Naive thymus-derived CD4-positive, alpha-beta T cell (primary cell): ENCODE measurements at places on chromosomes 5 and 9. TPM values are rescaled to one million over a fixed set of nuclear protein-coding genes. Genes with fewer than 3 reads are reported as not detected.

Gene HTR1A
- polyA plus RNA-seq, result not detected

Gene TOR1B
- polyA plus RNA-seq, result 10.9 TPM

Gene SIT1
- 162 TPM for polyA plus RNA-seq

Gene TMEM161B
- polyA plus RNA-seq, result 12.2 TPM

Gene ARHGEF28
- not detected for polyA plus RNA-seq

Gene NCS1
- polyA plus RNA-seq, result not detected

Gene LURAP1L
- not detected for polyA plus RNA-seq

Gene KCNV2
- polyA plus RNA-seq, result not detected

DNA sequence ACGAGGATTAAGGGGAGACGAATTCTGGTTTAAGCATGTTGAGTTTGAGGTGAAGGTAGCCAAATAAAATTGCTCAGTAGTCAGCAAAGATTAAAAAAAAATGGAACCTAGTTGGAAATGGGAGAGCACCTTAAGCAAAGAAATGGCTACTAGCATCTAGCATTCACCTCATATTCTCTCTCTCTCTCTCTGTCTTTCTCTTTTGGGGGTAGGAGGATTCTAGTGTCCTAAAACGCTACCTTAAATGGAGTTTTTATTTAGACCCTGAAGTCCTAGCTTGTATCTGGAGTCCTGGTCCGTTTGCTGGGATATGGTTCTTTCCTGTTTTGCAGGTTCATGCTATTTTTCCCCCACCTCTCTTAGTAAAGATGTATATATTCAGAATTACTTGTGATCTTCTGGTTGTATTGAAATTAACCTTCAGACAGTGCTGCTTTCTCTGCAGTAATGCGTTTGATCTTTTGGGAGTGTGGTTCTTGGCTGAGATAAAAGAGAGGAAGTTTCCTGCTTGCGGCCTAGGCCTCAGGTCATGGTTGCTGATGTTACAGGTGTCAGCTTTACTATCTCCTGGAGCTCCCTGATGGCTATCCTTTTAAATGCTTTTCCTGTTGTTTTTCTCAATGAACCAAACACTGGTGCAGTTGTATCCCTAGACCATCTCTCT lies 8.0 kb downstream of the TGFBR1 start:
- peak; percentile 73 for DNase-seq

- DNase-seq, result no peak
Observed at GRCh38 chr5:33203931-33204330, 236.8 kb upstream of the TARS1 start.

GRCh38 chr9:135570456-135570855 lies 8.9 kb downstream of the PAEP start:
- DNase-seq, result no peak

DNA sequence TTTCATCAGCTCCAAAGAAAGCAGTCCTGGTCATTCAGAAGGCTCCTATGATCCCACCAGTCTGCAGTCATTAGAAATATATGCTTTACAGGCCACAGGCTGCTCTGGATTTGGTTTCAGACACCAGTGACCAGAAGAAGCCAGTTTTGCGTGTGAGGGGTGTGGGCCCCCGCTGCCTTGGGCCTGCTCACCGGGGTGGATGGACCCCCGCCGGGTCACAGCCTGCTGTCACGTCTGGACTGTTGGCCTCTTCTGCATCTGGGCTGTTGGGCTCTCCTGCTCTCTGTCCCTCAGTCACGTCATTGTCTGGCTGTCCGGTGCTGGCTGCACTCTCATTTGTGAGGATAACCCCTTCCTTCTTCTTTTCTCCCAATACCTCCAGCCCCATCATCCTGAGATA lies 33.1 kb downstream of the NSUN2 start:
- no peak for DNase-seq

DNA sequence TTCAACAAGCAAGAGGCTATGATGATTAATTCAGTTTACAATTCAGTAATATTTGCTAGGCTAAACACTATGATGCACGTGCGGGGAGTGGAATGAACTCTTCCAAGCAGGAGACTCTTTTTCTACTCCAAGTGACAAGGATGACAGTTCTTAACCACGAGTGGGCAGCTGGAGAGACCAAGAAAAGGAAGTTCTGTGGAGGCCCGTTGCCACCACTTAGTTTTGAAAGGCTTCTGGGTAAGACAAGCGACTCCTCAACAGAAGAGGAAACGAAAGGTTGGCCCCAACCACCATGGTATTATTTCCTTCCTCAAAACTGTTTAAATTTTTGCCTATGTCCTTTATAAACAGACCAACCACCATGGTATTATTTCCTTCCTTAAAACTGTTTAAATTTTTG lies 2.8 kb downstream of the DCAF12 start:
- DNase-seq, result no peak

DNA sequence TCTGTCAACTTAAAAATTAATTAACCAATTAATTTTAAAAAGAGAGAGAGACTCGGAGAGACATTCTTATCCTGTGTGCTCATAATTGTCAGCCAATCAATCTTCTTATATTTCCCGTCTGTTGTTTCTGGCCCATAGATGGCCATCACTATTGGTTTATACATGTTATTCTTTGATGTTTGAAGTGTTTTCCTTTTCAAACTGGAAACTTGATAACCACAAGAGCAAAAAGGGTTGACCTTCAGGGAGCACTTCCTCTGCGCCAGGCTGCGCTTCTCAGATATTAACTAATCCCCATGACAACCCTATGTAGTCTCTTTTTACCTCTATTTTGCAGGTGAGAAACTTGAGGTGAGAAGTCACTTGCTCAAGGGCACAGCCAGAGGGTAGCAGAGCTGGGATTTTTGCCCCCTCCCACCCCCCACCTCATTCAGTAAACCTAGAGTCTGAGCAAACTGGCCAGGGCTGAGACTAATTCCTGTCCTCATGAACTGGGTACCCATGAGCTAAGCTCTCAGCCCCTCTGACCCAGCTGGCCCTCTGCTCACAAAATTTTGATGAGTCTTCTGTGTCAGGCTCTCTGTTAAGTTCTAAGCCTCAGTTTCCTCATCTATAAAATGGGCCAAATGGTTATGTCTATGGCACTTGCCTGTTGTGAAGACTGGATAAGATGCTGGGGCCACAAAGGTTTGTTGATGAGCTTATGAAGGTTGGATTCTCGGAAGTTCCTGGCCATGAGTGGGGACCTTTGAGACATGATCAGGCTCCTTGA lies 86.0 kb upstream of the SH3PXD2B start:
- DNase-seq, result no peak

- peak; percentile 67 for DNase-seq
Observed at GRCh38 chr5:98933445-98934072, 4.8 kb upstream of the CHD1 start.

GRCh38 chr9:76292246-76292645 lies 102.0 kb downstream of the RFK start:
- DNase-seq, result no peak

DNA sequence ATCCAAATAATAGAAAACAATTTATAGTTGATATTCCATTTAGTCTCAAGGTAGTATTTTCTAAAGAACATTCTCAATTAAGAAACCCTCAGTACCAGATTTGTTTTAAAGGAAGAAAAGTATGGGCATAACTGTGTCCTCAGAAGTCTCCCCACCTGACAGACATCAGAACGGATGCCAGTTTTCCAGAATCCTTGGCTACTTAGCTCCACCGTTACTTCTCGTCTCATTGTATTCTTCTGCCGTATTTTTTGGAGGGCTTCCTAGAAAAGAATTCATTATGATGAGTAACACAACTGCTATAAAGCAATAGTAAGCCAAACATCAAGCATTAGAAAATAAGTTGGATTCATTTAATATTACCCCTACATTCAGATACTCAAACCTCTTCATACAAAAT lies 67.8 kb downstream of the DROSHA start:
- no peak for DNase-seq

GRCh38 chr9:14418941-14419937 lies 105.3 kb upstream of the NFIB start:
- no peak for DNase-seq

- no peak for DNase-seq
Observed at GRCh38 chr9:5778805-5779204, 54.1 kb downstream of the ERMP1 start.

DNA sequence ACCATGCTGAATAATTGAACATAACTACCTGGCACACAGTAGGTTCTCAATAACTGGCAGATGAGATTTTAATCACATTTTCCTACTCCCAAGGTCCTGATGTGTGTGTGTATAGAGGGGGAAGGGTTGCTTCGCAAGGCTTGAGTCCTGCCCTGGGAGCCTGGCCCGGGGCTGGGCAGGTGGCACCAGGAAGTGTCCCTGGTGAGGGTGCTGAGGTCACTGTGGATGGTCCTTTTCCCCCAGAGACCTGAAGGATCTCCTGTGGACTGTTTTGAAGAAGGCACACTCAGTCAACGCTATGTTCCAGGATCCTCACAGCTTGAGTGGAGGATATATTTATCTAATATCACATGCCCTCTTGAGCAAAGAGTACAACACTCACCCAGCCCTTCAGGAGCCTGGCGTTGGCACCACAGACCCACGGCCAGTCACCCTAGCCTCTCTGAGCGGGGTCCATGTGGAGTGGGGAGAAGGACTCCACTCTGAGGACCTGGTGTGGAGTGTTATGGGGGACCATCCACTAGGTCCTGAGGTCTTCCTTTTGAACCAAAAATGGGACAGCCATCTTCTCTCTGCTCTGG lies 177.8 kb downstream of the GABBR2 start:
- DNase-seq, result no peak

GRCh38 chr9:86732514-86733171 lies 214.7 kb downstream of the GAS1 start:
- no peak for DNase-seq

GRCh38 chr5:177329883-177330282 lies 18.2 kb upstream of the MXD3 start:
- no peak for DNase-seq

GRCh38 chr9:80561526-80561925 lies 989.8 kb downstream of the TLE4 start:
- DNase-seq, result no peak

DNA sequence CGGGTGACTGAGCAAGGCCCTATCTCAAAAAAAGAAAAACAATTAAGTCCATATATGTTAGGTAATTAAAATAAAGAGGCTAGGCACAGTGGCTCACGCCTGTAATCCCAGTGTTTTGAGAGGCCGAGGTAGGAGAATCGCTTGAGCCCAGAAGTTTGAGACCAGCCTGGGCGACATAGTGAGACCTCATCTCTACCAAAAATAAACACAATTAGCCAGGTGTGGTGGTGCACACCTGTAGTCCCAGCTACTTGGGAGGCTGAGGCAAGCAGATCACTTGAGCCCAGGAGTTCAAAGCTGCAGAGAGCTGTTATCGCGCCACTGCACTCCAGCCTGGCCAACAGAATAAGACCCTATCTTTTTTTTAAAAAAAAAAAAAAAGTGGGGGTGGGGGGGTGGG lies 12.3 kb downstream of the WHRN start:
- DNase-seq, result no peak

DNA sequence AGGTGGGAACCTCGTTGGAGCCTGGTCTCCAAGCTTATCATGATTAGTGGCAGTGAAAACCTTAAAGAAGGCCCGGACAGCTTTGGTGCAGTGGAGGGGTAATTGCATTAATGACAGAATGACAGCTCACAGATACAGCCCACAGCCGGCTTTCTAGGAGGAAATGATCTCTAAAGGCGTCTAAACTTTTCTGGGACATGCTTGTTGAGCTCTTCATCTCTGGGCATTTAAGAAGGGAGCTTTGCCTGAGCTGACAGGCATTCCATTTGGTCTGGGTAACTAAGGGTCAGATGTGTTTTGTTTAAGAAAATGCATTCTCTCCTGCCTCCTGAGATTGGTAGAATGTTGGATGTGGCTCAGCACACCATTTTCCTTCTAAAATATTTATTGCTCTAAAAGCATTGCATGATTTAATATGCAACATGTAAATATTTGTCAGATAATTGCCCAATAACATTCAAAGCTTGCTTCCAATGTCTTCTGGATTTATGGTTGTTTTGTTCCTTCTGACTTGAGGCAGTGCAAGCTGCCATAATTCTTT lies 4.0 kb downstream of the ANKRD33B start:
- DNase-seq, result no peak

- no peak for DNase-seq
Observed at GRCh38 chr9:94169968-94170367, 85.7 kb downstream of the PTPDC1 start.
